Astrocyte of the spinal cord (primary cell): ENCODE measurements at places on chromosomes 4 and X.
A peak's percentile ranks its signal among the peaks of the same experiment; 100 is the strongest.

DNA sequence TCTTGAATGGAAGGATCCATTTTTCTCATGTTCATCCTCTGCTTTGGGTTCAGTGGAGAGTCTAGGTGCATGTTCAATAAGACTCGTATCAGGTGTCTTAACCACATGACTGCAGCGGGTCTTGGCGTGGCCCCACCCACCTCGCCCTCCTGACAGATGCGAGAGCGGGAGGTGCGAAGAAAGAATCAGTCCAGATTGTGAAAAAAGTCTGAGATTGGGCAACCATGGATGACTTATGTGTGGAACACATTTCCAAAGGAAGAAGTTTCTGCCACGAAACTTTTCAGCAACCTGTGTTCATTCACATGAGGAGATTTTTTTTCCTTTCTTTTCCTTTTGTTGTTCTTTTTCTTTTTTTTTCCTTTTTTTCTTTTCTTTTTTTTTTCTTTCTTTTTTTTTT lies 66.8 kb downstream of the NSD2 start:
- no peak for DNase-seq

DNA sequence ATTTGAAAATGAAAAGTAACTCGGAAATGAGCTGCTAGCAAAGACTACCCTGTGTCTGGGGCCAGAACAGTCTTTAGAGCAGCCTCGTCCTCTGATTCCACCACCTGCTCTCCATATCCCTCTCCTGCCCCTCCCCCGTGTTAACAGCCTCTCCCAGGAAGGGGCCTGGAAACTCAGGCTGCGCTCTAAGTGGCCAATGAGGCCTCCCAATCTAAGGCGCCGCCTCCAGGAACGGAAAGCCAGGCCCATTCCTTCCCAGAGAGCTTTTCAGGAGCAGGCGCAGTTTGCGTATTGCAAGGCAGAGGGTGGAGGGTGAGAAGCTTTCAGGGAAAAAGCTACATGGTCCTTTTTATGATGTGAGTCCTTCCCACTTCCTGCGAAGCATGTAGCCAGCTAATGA lies 31.2 kb downstream of the RS1 start:
- DNase-seq: no peak

GRCh38 chr4:45438047-45438446 lies 685.8 kb downstream of the GABRG1 start:
- no peak for DNase-seq

DNA sequence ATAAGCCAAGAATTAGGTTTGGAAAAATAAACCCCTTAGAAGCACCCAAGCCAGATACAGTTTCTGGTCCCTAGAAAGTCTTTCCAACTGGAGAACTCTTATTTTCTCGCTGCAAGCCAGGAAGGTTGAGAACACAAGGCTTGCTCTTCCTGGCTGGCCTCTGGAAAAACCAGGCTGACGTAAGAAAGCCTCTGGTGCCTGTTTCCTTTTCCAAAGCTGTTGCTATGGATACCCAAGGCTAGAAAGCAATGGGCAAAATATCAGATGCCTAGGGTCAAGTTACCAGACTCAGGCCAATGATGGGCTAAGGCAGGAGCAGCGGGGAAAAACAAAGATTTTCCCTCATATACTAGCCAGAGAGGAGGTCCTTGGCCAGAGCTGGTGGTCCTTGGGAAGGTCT lies 281.6 kb downstream of the KLHL13 start:
- no peak for DNase-seq

GRCh38 chr4:88697588-88698329 lies at the start of gene NAP1L5:
TSS of gene NAP1L5 (minus strand) at chr4:88697829. CDS start at chr4:88697754, 75 bp downstream.
- DNase-seq: peak; percentile 83

DNA sequence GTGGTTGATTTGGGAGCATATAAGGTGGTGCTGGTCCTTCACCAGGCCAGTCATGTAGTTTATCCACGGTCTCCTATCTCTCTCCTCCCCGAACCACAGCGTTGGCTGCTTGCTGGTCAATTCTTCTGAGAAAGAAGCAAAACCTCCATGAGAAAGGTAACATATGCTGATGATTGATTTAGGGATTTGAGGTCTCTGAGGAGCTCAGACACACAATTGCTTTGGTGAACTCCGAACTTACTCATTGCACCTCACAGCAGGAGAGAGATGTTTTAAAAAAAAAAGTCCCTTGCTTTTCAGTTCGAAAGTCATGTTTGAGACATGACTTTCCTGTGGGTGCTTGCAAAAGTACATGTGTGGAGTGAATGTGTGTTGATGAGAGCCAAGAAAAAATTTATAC lies 100.2 kb downstream of the TSPAN7 start:
- no peak for DNase-seq
